Activated naive CD4-positive, alpha-beta T cell treated with anti-CD3 and anti-CD28 coated beads for 36 hours (primary cell): ENCODE measurements at places on chromosomes 6 and 20. TPM values are rescaled to one million over a fixed set of nuclear protein-coding genes. Genes with fewer than 3 reads are reported as not detected.

Gene PHACTR1
- total RNA-seq: not detected

Gene PAK5
- not detected for total RNA-seq

Gene NOX3
- not detected for total RNA-seq

Gene PIM1
- 226 TPM for total RNA-seq

Gene ZBTB12
- total RNA-seq: 0.57 TPM

Gene CFB
- 0.74 TPM for total RNA-seq

Gene GFOD1
- 3.7 TPM for total RNA-seq

Gene KHDC1L
- total RNA-seq: not detected

- no peak for DNase-seq
These were observed 88.9 kb upstream of the NT5E start for GRCh38 chr6:85360794-85361642.

DNA sequence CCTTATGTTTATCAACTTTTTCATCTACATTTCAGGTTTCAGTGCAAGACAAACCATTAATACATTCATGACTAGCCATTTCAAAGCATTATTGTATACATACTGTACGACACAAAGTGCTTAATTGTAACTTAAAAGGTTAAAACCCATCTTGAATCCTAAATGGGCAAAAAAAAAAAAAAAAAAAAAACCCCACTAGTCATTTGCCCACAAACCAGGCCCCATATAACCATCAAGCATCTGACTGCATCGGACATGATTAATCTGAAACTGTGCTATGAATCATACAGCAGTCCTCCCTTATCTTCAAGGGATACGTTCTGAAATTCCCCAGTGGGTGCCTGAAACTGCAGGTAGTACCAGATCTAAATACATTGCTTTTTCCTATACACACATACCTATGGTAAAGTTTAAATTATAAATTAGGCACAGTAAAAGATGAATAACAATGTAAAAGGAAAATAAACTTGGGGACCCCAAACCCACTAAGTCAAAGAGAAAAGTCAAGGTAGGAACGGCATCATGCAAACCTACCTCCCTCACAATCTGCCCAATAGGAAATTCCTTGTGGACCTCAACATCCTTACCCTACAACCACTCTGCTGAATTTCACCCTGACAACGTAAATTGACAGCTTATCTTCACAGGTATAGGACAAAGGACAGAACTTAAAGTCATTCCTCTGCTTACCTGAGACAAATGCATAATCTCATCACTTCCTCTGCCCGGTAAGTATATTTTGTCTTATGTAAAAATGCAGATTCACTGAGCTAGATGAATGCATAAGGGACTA lies 14.3 kb downstream of the B4GALT5 start:
- peak; percentile 62 for DNase-seq

DNA sequence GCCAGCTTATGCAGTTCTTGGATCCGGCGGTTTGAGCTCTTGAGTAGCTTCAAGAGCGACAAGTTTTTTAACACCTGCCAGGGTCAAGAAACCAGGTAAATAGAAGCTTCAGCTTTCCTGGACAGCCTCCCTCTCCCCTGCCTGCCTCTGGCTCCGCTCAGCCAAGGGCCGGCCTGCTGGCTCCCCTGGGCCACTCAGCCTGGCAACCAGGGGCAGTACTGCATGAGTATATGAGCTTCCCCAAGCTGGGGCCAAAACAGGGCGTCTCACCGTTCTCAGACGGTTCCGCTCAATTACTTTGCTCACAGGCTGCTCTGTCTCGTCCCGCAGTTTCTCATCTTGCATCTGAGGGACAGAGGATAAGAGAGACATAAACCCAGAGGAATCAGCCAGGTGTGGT lies 856 bp downstream of the TP53TG5 start:
- DNase-seq: no peak

DNA sequence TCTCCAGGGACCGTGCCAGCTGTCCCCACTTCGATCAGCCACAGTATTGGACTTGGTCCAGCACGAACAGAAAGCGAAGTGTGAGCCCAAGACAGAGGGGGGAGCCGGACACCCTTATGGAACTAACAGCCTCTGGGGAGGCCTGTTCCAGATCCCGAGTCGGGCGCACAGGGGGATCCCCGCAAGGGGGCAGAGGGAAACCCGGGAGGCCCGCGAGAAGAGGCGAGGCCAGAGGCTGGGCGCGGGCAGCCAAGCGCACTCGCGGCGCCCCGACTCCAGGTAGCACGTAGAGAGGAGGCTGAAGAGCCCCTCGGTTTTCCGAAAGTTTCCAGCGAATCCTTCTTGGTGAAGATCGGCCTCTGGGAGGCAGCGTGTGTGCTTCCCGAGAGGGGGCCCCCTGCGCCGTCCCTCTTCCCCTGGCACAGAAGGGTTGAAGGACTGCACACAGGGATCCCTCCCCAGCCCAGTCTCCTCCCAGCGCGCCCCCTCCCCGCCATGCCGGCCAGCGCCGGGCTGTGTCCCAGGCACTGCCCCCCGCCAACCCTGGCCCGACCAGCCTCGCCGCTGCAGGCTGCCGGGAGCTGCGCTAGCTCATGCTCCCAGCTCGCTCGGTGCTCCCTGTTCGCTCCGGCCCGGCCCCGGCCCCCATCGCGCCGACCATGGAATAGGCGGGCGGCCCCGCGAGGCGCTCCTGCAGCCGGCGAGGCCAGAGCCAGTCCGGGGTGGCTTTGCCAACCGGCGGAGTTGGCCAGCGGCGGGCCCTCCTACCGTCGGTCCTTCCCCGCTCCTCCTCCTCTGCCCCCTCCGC lies 577 bp upstream of the SLC24A3 start:
- DNase-seq: no peak

- no peak for DNase-seq
These were observed 93.5 kb upstream of the SASH1 start for GRCh38 chr6:148249160-148249559.

GRCh38 chr20:25066386-25066785 lies 8.4 kb upstream of the ACSS1 start:
- no peak for DNase-seq

GRCh38 chr6:33008944-33009861 lies at the start of gene HLA-DOA:
TSS of gene HLA-DOA (minus strand) at chr6:33009591.
- peak; percentile 63 for DNase-seq

- no peak for DNase-seq
These were observed 77.1 kb upstream of the ADTRP start for GRCh38 chr6:11855743-11856142.

- no peak for DNase-seq
These were observed 386.6 kb upstream of the ARID1B start for GRCh38 chr6:156390621-156391020.

DNA sequence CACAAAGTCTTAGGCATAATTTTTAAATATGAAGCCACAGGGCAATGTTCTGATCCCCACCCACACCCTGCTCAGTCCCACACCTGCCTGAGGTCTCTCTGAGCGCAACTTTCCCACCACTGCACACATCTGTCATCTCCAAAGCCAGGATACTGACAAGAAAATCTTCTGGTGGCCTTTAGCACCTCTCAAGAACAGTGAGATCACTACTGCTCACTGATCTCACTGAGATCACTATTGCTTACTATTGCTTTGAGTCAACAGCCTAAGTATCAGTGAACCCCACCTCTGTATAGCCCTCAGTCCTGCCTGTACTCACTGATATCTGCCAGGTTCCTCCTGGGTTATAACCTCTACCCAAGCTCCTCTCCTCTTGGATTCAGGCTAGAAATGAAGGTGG lies 6.4 kb downstream of the TNFRSF21 start:
- DNase-seq: no peak

DNA sequence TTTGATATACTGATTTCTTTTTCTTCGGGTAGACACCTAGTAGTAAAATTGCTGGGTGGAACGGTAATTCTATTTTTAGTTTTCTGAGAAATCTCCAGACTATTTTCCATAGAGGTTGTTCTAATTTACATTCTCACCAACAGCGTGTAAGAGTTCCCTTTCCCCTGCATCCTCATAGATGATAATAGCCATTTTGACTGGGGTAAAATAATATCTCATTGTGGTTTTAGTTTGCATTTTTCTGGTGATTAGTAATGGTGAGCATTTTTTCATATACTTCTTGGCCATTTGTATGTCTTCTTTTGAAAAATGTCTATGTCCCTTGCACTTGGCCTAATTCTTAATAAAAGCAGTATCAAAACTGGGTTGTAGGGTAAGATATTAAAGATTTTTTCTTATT lies 148.9 kb upstream of the SIM1 start:
- DNase-seq: no peak

GRCh38 chr6:129331450-129332138 lies 378.4 kb downstream of the ARHGAP18 start:
- DNase-seq: no peak

GRCh38 chr20:6311841-6312655 lies 189.2 kb upstream of the FERMT1 start:
- DNase-seq: no peak

- no peak for DNase-seq
These were observed 6.7 kb downstream of the TEAD3 start for GRCh38 chr6:35489995-35490791.
